ENCODE measurements at places on chromosomes 2 and 18.

DNA sequence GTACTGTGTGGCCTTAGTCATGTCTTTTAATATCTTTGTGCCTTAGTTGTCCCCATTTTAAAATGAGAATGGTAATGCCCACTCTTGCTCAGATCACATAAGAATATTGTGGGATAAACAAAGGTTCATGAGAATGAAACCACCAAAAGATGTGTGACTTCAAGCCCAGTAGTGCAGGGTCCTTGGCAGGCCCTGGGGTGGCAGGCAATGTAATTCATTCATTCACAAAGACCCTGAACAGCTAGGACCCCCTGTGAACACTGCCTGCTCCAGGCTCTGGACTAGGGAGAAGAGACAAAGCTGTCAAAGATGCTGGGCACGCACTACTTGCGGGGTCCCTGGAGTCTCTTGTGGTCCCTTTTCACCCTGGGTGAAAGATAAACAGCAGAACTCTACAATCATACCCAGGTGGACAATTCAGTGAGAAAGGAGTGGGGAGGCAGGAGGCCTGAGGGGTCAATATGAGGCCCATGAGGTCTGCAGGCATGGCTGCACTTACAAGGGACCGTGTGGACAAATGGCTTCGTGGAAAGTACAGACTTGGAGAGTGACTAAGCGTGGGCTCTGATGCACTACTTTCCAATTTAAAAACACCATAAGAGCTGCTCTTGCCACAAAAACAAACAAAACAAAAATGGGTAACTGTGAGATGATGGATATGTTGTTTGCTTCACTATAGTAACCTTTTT, 136.1 kb downstream of the SMAD7 start:
- DNase-seq = no peak

GRCh38 chr2:160612266-160612856, 118.8 kb upstream of the RBMS1 start:
- no peak for DNase-seq

- DNase-seq = no peak
These were observed 843 bp downstream of the CYS1 start for GRCh38 chr2:10079266-10079869.

GRCh38 chr2:119338826-119339561, 27.6 kb downstream of the C2orf76 start:
- DNase-seq = no peak

- no peak for DNase-seq
These were observed 67.4 kb downstream of the HS1BP3 start for GRCh38 chr2:20583425-20583881.

DNA sequence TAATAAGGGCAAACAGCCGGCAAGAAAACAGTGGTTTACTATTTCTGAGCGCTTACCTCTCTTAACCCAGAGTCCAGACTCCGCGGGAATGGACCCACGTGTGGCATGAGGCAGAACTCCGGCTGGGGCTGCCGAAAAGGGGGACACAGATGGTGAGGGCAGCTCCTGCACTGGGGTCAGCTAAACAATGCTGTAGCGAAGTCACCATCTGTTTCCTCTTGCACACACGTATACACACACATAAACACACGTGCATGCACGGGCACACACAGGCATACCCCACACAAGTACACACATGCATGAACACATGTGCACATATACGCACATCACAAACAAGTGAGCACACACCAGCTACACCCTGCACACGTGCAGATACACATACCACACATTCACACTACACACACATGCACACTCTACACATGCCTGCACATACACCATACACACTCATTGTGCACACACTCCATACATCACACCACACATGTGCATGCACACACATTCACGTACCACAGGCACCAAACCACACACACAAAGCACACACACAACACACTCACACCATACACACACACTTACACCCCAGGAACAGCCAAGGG, 105.9 kb upstream of the ID2 start:
- DNase-seq = no peak

DNA sequence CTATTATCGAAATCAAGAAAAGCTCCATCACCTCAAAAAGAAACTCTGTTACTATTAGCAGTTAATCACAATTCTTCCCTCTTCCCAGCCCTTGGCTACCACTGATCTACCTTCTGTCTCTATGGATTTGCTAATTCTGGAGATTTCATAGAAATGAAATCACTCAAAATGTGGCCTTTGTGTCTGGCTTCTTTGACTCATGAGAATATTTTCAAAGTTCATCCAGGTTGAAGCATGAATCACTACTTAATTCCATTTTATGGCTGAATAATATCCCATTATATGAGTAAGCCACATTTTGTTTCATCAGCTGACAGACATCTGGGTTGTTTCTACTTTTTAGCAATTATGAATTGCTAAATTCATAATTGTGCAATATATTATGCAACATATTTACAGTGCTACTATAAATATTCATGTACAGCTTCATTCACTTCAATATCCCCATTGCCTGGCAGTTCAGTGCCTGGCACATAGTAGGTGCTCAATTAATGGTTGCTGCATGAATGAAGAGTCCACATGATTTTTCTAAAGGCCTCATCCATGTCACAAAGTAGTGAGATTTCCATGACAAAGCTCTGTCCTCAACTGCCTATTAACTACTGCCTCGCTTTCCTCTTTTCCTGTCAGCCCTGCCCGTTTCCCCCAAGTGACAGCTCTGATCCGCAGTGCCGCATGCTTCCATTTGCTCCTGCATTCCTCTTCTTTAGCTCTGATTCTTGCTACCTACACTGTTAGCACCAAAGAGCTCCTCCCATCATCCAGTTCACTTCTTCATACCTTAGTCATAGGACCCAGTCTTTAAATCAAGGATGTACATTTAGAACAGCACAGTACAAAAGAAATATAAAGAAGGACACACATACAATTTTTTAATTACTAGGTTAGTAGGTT, 32.8 kb downstream of the CCDC93 start:
- DNase-seq = no peak

GRCh38 chr2:31239593-31240177, 5.7 kb downstream of the EHD3 start:
- no peak for DNase-seq

GRCh38 chr2:229640636-229641035, 73.7 kb downstream of the DNER start:
- no peak for DNase-seq

DNA sequence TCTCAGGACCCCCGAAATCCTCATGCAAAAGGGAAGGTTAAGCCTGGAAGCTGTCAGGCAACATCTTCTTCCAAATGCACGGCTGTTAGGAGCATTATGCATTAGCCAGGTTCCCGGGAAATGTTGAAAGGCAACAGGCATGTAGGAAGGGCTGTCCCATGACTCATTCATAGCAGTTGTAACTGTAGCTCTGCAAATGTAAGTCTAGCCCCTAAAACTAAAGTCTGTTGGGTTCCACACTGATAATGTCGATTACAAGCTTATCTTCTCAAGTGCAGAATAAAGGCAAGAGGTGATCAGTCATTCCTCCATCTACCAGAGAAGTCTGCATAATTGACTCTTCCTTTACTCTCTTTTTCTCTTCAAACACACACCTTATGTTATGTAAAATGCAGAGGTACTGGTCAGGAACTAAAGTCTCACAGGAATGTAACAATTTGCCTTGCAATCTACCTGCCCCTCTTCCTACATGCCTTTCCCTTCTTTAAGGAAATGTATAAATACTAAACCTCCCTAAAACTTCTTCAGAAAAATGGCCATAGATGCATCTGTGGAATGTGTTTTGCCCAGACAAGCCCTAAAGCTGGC, 99.8 kb downstream of the AKAIN1 start:
- DNase-seq = no peak

DNA sequence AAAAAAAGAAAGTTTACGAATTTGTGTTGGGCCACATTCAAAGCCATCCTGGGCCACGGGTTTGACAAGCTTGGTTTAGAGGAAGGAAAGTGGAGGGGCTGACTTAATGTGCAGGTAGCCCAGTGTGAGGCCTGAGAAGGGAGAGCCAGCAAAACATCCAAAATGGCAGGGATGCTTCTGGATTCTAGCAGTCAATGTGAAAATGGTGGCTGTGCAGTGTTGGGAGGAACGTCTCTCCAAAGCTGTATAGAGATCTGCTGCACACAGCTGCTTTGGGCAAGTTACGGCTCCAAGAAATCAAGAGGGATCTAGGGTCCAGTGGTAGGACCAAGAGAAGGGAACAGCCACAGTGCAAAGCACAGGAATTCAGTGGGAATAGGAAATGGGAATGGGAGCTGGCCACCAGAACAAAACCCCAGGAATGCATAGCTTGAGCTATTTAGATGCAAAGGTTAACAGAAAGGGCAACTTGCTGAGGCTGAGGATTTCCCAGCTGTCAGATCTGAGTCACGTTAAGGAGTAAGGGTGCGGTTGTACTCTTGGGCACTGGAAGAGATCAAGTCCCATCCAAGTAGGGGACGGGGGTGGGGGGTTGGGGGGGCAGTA, 70.6 kb downstream of the B3GNT2 start:
- no peak for DNase-seq

DNA sequence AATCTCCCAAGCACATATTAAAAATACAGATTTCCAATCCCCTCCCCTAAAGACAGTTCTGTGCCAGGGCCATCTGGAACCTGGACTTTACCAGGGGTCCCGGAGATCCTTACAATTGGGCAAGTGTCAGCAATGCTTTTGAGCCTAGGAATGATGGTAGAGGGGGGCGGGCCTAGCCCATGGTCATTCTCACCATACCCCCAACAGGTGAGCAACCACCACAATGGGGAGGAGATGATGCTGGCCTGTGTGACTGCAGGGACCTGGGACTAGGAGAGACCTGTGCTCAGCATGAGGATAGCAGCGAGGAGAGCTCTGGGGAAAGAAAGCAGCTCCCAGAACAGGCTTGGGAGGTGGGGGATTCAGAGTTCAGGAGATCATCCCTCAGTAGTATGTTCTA, 13.9 kb upstream of the ASAP2 start:
- DNase-seq = no peak

- no peak for DNase-seq
These were observed 20.2 kb upstream of the TNS1 start for GRCh38 chr2:218022851-218023530.

- DNase-seq = no peak
These were observed 119.6 kb upstream of the DTNA start for GRCh38 chr18:34590503-34590902.

DNA sequence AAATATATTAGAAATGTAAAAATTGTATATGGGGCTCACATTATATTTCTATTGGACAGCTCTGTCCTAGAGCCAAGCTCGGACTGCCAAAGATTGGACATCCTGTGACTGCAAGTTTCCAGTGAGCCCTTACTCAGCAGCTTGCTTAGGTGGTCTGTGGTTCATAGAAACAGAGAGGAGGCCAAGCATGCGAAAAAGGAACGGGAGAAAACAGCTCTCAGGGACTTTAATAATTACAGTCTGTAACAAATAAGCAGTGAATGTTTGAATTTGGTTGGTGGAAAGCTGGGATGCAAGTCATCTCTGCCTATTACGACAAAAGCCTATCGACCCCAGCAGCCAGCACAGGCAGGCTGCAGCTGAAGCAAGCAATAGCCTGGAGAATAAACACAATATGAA, 35.6 kb downstream of the WIPF1 start:
- no peak for DNase-seq

GRCh38 chr2:127080938-127081755, 25.8 kb downstream of the BIN1 start:
- DNase-seq = no peak

DNA sequence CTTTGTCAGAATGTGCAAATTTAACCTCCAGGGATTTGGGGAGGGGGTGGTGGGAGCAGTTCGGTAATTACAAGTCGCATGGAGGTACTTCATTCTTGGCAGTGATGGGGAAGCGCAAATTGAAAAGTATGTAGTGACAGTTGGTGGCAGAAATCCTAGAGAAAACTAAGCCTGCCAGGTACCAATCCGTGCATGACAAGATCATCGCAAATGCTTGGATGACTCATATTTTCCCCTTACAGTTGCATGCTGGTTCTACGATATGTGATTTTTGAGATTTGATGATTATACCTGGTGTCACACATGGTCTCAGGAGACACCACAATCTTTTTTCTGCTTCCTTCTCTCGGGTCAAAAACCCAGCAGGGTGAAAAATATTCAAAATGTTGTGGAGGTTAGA, 479.7 kb upstream of the ID2 start:
- no peak for DNase-seq

DNA sequence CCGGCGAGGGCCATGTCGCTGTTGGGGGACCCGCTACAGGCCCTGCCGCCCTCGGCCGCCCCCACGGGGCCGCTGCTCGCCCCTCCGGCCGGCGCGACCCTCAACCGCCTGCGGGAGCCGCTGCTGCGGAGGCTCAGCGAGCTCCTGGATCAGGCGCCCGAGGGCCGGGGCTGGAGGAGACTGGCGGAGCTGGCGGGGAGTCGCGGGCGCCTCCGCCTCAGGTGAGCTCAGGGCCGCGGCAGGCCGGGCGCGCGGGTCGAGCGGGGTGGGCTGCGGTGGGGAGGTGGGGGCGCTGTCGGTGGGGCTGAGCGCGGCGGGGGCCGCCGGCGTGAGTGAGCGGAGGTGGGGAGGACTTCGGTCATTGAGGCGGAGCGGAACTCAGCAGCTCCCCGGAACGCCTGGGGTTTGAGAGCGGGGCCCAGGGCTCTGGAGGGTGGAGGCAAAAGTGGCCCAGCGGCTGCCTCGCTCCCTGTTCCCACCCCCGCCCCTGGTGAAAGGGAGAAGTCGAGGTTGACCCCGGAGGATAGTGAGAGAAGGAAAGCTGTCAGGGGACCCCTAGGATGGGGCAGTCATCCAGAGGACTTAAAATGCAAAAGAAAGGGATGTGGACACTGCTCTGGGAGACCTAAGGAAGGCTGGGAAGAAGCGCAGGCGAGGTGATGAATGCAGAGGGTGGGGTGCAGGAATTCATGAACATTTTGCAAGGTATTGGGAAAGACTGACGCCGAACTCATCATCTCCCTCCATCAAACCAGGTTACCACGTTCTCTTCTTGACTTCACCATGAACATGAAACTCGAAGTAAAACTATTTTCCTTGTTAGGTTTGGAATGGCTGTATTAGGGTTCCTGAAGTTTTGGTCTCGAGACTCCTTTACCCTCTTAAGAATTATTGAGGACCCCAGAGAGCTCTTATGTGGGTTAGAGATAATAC, 633 bp downstream of the MALT1 start:
- no peak for DNase-seq

DNA sequence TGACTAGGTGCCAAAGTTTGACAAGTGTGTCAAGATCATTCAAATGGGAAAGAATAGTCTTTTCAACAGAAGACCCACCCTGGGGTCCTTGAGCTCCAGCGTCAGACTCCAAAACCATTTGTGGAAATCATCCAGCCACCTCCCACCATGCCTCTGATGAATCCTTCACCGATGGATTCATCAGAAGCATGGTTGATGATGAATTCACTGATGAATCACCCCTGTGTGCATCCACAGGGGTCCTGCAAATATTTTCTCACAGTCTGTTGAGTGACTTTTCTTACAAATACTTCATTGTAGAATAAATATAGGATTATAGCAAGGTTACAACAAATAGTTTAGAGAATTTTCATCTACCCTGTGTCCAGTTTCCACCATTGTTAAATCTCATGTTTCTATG, 4.3 kb downstream of the UGT1A9 start:
- DNase-seq = no peak
